ENCODE measurements at places on chromosomes 7 and 10. TPM values are rescaled to one million over a fixed set of nuclear protein-coding genes. Genes with fewer than 3 reads are reported as not detected.

Gene CALN1
- total RNA-seq: not detected

Gene GPR15LG
- total RNA-seq: not detected

Gene PKD2L1
- not detected for total RNA-seq

Gene STEAP1B
- total RNA-seq: 0.39 TPM

Gene LRRN3
- total RNA-seq: 6.6 TPM

DNA sequence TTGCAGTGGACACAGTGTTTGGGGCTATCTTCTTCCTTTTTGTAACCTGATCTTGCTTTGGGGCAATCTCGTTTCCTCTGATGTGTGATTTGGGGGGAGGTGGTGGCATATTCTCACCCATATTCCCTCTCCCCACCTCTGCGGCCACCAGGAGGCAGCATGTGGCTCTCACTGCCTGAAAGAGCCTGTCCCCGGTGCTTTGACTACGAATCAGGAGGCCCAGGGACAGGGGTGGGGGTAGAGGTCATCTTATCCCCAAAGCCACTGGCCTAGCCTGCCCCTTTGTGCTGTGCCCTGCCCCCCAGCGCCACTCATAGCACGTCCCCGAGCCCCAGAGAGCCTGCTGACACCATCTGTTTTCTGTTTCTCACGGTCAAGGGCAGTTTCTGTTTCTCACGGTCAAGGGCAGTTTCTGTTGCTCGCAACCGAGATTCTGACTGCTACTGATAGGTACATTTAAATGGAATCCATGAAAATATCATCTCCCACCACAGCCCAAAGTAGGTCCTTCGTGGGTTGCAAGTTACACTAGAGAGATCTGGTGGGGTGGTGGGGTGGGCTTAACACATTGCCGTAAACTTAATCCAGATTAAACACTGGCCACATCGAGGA, 28.2 kb downstream of the PHYH start:
- DNase-seq: no peak

GRCh38 chr10:95321554-95322301, 30.9 kb upstream of the PDLIM1 start:
- DNase-seq: no peak

- DNase-seq: no peak
Measured at GRCh38 chr7:75599244-75599781, 107.2 kb downstream of the SPDYE5 start.

Data from right atrium auricular region (tissue), 2 donors.